ENCODE measurements at places on chromosomes 1 and 21.

DNA sequence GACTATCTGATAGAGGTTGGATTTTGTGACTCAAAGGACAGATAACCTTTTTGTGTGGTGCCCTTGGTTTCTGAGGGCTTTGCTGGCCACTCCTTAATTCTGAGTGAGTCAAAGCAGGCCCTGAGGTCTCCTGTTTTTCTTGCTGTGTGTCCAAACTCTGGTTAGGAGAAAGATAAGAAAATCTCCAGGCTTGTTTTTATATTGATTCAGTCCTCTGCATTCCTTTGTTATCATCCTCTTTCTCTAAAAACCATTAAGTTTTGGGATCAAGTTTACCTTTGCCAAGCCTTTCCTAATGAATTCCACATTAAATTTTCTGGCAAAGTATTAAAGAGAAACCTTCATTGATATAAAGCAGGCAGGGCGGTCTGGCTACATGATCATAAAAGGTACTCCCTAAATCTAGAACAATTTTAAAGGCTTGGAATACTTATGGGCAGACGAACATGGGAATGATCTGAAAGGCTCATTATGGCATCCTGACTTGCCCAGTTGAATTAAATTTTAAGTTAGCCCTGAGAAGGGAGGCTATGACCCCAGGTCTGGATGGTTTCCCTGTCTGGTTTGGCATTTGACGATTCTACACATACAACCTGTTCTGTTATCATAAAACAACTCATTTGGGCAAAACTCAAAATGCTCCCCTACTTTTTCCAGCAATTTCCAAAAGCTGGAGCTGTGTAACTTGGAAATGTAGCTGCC is 20.8 kb downstream of the ZBTB8B start:
- no peak for DNase-seq

DNA sequence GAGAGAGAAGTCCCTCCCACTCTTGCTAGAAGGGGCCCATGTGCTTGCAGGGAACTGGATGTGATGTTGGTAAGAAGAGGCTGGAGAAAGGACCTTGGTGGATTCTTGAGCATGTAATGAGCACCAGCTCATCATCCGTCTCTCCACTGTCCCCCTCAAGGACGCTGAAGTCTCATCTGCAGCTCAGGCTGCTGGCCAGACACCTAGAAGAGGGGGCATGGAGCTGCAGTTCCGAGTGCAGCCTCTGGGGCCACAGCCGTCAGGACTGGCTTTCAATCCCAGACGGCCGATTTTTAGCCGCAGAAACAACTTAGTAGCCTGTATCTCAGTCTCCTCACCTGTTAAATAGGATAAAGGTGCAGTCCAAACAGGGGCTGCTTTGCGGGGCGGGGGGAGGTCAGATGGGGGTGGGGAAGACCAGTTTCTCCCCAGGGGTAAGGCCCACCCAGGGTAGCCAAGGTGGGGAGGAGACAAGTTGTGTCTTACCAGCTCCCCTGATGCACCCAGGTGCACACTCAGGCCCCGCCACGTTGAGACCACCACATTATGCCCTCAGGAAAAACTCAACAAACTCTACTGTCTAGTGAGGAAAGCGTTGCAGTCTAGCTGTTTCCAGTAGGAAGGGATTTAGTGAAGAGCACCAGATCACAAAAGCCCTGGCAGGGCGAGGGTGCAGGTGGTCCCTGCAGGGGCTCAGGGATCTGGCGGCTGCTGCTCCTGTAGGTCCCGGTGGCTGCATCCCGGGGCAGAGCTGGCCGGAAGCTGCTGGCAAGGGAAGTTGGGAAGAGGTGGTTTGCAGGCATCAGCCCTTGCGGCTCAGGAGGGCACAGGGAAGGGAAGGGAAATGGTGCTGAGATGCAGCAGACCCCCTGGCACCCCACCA is 29.5 kb downstream of the LDLRAP1 start:
- no peak for DNase-seq

GRCh38 chr1:83500531-83500930 is 498.4 kb downstream of the TTLL7 start:
- no peak for DNase-seq

- no peak for DNase-seq
Measured at GRCh38 chr21:17753736-17754135, 65.4 kb downstream of the C21orf91 start.

- no peak for DNase-seq
Measured at GRCh38 chr1:1080951-1081310, 6.8 kb upstream of the RNF223 start.

DNA sequence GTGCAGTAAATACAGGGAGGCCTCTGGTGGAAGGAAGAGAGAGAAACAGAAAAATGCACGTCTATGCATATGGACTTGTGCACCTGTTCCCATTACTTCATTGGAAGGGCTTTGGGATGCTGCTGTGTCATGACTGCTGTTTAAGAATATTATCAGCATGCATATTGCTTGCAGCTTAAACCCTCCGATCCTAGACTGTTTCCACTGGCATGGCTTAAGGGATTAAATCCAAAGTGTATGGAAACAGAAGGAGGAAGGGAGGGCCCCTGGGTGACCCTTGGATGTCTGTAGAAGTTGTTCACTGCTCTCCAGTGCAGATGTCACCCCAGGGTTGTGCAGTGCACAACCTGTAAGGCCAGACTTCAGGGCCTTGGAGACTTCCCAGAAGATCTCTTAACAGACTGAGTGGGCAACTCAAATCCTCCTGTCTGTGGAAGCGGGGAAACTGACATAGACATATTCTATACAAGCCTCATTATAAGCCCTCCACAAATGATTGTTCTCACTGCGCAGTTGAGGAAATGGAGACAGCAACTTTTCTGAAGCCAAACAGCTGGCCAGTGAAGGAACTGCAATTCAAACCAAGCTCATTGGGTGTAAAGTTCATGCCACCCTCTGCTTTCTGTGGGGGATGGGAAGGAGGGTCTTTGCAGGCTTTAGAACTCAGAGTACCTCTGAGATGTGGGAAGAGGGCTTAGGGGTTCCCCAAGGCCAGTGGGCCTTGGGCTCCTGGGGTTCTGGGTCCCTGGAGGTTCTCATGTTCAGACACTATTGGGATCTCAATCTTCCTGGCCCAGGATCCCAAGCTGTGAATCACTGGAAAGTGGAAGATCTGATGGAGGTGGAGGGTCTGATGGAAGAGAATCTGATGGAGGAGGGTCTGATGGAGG is 73.8 kb downstream of the UMODL1 start:
- DNase-seq = no peak

DNA sequence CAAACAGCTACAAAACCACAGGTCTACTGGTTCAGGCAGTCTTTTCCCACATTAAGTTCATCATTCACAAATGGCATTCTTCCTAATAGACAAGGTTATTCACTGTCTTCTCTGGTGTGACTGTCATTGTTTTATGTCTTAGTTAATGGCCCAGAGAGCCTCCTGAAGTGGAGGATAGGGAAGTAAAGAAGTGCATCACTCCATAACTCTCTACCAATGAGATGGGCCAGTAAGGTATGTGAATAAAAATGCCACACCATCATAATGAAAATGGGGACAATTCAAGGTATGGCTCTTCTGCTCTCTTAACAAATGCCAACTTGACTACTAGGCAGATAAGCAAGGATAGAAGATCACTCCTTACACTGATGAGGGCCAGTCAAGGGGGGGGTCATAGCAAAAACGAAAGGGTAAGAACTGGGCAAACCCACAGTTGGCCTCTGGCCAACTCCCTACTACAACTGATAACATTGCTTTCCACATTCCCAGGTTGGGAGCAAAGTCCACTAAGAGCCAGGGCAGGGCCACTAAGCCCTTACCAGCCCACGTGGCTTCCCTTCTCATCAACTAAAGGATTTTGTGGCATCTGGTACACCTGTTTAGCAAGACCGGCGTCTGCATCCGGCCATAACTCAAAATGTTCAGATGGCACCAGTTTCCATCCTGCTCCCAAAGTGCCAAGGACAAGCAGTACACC is 10.0 kb downstream of the PABPC4 start:
- DNase-seq = no peak

GRCh38 chr1:89843273-89844130 is 22.7 kb downstream of the LRRC8D start:
- DNase-seq = no peak

DNA sequence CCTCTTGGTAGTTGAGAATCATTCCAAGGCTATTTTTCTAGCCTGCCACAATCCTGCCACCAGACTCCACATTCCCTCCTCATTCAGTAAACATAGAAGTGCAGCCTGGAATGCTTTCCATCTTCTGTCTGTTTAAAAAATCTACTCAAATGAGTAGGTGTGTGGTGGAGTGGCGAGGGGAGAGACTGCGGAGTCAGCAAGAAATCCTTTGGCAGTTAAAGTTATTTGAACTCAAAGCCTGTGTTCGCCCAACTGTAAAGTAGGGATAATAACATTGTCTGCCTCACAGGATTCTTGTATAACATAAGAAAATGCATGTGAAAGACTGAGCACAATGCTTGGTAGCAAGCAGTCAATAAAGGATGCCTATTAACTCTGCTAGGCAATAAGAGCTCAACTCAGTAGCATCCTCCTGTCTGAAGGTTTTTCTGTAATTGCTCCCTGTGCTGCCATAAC is 22.2 kb upstream of the DPT start:
- peak; percentile 25 for DNase-seq

DNA sequence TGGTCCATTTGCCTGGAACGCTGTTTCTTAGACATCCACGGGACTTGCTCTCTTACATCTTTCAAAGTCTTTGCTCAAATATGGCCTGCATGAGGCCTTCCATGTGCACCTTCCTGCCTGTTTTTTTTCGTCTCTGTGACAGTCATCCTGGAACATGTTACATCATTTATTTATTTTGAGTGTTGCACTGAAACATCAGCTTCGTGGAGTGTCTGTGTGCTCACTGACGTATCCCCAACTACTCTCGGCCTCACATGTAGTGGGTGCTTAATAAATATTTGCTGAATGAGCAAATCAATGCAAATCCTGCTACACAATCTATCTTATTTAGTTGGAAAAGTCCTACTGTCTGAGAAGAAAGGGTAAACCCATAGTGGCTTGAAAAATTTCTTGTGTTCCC is 11.4 kb upstream of the RHOU start:
- no peak for DNase-seq

DNA sequence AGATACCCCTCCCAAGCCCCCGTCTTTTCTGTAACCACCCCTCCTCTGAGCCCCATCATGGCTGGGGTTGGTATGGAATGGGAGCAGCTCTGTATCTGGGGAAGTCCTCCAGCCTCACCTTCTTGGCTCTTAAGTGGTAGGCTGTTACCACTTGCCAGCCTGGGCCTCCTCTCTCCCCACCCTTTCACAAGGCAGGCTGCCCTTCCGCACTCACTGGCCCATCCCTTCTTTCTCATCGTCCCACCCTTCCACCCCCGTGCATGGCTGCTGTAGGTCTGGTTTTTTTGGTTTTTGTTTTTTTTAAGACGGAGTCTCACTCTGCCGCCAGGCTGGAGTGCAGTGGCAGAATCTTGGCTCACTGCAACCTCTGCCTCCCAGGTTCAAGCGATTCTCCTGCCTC is 5.2 kb downstream of the CYB561D1 start:
- no peak for DNase-seq

GRCh38 chr1:3469104-3469848 is 14.8 kb downstream of the ARHGEF16 start:
- no peak for DNase-seq

- no peak for DNase-seq
Measured at GRCh38 chr21:34022627-34023335, 50.6 kb upstream of the MRPS6 start.

- DNase-seq = no peak
Measured at GRCh38 chr1:58345215-58346035, 201.1 kb downstream of the OMA1 start.

DNA sequence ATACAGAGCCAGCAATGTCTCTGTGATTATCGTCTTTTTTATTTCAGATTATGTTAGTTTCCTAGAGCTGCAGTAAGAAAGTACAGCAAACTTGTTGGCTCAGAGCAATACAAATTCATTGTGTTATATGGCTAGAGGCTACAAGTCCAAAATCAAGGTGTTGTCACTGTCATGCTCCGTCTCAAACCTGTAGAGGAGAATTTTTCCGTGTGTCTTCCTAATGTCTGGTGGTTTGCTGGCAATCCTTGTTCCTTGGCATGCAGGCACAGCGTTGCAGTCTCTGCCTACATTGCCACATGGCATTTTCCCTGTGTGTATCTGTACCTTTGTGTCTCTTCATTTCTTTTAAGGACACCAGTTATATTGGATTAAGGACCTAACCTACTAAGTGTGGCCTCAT is 244.4 kb downstream of the LRRIQ3 start:
- DNase-seq = no peak

GRCh38 chr1:225361176-225361575 is 66.7 kb downstream of the LBR start:
- no peak for DNase-seq

DNA sequence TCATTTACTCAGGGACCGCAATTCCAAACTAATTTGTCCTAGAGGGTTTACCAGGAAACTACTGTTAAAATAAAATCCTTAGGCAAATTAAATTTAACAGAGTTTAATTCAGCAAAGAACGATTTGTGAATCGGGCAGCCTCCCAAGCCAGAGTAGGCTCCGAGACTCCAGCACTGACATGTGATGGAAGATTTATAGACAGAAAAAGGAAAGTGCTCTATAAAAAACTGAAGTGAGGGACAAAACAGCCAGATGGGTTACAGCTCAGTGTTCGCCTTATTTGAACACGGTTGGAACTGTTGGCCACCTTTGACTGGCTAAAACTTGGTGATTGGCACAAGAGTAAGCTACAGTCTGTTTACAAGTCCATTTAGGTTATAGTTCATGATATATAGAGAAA is 35.2 kb upstream of the RCSD1 start:
- DNase-seq = peak; percentile 28

DNA sequence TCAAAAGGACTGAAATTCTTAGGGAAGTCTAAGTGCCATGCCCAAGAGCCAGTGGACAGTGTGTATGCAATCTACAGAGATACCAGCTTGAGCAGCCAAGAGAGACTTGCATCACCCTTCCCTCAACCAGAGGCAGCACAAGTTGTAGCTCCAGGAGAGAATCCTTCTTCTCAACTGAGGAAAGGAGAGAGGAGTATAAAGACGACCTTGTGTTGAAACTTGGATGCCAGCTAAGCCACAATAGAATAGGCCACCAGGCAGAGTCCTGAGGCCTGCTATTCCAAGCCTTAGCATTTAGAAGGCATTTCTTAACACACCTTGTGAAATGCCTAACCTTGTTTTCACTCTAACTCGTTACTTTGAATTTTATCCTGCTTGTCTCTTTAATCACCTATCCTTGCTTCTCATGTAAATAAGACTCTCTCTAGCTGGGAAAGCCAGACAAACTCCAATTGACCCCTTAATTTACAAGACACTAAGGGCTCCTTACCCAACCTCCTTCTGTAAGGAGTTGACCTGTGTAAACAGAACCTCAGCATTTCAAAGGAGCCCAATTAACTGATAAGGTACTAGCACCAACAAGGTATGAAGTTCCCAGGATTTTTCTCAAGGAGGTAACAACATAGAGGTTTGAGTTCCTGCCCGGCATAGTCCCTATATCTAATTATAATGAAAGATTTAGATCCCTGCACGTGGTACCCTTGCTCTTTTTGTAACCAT is 738.8 kb downstream of the AMY1C start:
- no peak for DNase-seq

- no peak for DNase-seq
Measured at GRCh38 chr1:201505503-201505890, 1.4 kb downstream of the CSRP1 start.

GRCh38 chr1:229374485-229374884 is 31.6 kb upstream of the CCSAP start:
- DNase-seq = no peak

GRCh38 chr1:147902253-147902845 is at the start of gene GJA8:
Gene GJA8, plus strand, starts transcription at chr1:147902795. Its CDS starts 5,161 bp downstream, at chr1:147907956.
- DNase-seq = no peak
